T-helper 9 cell (primary cell): ENCODE measurements at places on chromosomes 12 and 14.
A peak's percentile ranks its signal among the peaks of the same experiment; 100 is the strongest.

DNA sequence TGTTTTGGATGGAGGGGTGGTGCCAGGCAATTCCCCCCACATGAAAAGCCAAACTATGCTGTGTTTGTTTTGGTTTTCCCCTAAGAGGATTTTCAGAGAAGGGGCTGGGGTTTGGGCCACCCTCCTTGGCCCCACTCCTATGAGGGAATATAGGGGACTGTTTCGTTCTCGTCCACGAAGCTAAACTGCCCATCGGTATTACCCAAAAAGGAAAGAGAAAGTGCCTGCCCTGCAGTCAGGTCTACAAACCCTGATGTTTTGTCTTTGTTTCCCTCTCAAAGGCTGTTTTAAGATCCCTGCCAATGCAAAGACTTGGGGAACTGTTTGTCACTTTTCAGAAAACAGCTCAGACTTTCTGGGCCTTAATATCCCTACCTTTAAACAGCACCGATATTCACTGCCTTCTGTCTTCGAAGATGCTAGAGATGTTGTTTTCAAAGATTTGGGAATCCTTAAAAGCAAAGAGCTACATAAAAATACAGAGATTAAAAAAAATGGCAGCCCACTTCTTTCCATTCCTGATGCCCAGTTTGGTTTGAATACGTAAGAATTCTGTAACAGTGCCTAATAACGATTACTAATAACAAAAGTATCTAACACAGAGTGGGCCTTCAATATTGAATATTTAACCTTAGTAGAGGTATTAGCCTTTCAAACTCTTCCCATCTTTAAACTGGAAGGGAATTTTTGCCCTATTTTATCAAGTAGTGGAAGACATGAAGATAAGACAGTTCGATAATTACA lies 518.4 kb downstream of the MED13L start:
- no peak for DNase-seq

DNA sequence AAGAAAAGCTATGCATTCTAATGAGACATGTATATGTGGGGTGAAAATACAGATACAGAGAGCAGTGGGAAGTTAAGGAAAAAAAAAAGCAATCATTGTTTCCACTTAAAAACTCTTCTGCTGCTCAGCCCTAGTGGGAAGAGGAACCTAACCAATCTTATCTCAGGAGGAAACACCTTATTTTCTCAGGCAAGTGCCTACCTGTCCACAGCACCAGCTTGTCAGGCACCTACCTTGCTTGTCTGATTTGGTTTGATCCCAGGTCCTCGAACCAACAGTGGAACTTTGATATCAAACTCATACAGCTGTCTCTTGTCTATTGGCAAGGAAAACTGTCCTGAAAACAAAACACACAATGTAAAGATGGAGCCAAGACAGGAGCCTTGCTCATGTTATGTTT lies 22.4 kb downstream of the GNS start:
- DNase-seq: no peak

GRCh38 chr14:88040146-88040545 lies 35.2 kb downstream of the GPR65 start:
- no peak for DNase-seq

DNA sequence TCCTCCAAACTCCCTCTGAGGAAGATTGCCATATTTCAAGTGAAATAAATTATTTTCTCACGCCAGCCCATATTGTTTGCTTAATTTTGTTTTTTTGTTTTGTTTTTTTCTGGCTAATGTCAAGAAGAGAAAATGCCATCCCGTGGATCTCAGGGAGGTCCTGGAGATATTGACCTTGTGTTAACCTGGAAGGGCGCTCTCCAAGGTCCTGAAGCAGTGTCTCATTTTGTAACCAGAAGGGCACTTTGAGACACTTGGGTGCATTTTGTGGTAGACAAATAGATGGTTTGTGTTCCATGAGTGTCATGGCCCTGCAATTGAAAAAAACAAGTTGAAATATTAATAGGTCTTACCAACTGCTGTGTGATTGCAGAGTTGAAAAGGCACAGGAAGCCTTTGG lies 268.9 kb downstream of the SUDS3 start:
- DNase-seq: no peak

GRCh38 chr14:95425369-95426115 lies 90.9 kb downstream of the SYNE3 start:
- no peak for DNase-seq

DNA sequence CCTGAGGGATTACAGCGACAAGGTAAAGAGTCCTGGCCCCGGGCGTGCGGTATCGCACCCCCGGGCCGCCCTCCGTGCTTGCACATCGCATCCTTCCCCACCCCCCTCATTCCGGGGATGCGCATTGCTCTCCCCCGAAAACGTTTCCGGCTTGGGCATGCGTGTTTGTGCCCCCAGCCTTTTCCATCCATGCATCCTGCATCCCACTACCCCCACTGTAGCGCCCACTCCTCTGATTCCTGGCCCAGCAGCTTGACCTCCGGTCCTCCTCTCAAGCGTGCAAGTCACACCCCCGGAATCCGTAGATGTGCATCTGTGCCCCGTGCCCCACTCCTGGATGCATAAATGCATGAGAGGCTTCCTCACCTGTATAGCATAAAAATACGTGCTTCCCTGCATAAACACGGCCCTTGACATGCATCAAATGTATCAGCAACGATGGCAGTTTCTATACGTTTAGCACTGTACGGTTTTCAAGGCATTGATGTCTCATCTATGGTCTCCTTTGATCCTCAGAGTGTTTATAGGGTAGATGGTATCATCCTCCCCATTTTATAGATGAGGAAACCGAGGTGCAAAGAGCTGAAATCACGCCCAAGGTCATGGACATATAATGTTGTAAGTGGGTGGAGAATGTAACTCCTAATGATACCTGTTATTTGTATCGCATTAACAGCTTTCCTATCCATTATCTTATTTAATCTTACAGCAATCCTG lies 484 bp downstream of the RIC8B start:
- no peak for DNase-seq

DNA sequence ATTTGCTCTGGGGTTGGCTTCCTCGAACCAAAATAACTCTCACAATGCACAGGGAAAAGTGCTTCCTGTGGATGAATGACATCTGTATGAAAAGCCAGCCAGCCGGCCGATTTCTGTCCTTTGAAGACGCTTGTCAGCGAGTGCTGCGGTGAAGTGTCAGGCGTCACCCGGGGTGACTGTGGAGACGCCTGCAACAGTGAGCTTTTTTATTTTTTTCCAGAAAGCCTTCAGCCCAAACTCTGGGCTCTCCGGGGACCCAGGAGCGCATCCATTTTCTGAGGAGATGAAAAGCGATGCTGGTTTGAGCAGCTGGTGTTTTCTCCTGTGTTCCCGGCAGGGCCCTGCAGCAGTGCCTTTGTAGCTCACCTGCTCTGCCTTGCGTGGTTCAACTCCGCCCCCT lies 147.9 kb upstream of the MYL2 start:
- DNase-seq: peak; percentile 8

GRCh38 chr14:77508249-77508648 lies 9.6 kb upstream of the ISM2 start:
- no peak for DNase-seq

DNA sequence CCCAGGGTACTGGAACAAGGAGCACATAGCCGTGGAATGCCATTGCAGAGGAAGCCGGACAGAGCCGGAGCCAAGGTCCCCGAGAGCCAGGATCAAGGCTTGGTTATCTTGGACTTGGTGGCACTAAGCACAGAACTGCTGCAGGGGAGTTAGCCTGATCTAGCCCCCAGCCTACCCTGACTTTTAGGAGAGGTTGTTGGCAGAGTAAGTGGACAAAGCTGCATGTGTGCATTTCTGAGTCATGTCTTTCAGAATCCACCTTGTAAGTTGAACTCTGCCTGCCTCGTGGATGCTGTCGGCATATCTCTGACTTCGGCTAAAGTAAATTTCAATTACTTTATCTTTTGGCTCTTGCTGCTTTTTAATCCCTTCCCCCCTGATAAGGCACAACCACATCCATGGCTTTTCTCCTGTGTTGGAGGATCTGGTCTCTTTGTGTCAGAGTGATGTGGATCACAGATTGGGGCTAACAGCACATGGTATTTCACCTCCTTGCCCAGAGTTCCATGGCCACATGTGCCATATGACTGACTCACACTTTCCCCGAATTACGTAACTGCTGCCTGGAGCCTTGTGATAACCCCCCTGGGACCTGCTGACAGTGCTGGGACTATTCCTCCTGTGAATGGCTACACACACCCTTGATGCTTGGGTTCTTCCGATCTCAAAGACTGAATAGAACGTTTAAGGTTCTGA lies 240.3 kb downstream of the EMP1 start:
- DNase-seq: no peak

DNA sequence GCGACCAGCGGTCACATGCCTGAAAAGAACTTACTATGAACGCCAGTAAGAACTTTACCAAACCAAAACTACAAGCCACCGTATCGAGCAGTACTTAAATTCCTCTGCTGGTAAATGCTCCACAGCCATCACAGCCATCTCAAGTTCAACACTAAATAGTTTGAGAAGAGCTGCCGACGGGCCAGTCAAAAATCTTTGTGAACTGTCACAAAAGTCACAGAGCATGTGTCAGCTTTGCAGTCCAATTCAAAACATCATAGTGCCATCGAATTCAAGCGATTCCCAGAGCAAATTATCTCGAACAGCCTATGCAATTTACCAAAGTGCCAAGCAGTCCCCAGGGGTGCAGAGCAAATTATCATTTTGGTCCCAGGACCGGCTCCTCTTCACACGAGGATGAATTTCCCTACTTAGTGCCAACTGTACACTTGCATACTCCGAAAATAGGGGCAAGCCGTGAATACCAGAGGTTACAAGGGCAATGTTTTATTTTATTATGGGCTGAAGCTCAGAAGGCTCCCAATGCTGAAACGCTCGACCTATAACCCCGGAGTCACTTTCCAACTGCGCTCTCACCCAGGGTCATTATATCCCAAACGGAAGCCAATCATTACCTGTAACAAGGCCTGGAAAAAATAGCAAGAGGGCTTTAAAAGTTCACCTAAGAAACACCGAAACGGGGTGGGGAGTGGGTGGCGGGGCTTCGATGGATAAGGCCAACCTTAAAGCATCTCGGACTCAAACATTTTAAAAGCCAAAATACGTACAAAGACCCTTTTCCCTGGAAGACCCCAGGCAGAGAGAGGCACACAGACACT lies 1.1 kb downstream of the LRP6 start:
- no peak for DNase-seq

- DNase-seq: no peak
These were observed 184.7 kb downstream of the SRGAP1 start for GRCh38 chr12:64029013-64029857.

GRCh38 chr12:100128512-100128908 lies 14.2 kb downstream of the BLTP3B start:
- no peak for DNase-seq

DNA sequence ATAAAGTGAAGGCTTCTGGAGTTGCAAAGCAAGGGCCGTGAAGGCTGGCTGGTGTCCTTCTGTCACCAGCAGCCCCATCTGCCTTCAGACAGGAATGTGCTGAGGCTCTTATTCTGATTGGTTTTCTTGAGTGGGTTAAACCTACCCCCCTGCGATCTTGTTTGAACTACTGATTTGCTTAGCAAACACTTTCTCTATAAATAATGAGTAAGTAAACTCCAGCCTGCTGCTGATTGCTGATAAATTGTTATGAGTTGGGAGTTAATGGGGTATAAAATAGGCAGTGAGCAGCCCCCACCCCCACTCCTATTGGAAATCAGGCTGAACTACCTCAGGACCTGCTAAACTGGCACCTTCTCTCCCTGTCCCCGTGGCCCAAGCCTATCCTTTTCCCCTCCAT lies 146.1 kb upstream of the NOS1 start:
- DNase-seq: no peak

GRCh38 chr12:102300824-102301461 lies 103.3 kb upstream of the PMCH start:
- no peak for DNase-seq

DNA sequence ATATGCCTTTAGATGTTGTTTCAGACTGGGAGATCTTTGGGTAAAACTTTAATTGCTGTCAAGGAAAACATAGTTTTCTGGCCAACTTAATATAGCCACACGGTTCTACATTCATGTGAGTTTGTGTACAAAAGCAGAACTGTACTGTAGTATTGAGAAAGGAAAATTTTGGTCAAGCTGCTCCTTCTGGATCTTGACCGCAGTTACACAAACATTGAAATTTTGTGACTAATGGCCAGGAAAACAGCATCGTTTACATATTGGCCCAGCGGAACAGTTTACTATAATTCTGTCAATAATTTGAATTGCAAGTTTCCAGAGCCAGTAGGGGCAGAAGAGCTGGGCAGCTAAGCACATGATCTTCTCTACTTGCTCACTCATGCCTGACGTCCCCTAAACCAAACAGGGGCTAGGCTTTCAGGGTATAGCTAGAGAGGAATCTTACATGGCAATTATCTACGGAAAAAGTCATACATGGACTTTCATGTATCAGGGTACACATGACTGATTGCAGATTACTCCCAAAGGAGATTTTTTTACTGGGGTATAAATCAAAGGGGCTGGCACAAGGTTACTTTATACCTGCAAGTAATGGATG lies 11.4 kb upstream of the ART4 start:
- no peak for DNase-seq

DNA sequence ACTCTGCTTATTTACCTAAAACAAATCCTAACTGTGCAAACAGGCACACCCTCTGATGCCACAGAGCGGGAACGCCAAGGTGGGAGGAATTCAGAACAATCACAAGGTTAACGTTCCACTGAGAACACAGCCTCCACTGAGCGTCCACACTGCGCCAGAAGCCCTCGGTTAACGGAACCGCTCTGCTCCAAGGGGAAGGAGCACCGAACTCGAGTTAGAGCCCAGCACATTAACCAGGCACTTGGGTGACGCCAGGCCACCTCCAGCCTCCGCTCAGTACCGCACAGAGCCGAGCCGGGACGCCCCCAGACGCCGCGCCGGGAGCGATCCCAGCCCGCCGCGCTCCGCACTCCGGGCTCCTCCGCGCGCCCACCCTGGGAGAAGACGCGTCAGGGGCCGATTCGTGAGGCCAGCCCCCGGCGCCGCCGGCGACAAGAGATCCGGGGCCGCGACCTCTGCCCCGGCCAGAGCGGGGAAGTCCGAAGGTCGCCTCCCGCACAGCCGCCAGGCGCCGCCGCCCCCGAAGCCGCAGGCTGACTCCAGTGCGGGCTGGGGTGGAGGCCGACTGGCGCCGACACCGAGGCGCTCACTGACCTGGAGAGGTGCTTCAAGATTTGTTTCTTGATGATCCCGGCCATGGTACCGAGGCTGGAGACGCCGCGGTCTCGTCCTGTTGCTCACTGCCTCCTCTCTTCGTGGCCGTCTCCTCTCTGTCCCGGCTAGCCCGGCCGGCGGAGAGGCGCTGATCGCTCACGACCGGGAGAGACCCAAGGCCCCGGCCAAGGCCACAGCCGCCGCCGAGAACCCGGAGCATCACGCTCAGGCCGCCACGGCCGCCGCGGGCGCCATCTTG lies 450 bp downstream of the BLTP3B start:
- peak; percentile 30 for DNase-seq
